Substantia nigra (tissue), 51 donors: ENCODE measurements at places on chromosomes 6 and 20.

GRCh38 chr6:42783876-42784642 is 2.2 kb downstream of the BICRAL start:
- DNase-seq: no peak

DNA sequence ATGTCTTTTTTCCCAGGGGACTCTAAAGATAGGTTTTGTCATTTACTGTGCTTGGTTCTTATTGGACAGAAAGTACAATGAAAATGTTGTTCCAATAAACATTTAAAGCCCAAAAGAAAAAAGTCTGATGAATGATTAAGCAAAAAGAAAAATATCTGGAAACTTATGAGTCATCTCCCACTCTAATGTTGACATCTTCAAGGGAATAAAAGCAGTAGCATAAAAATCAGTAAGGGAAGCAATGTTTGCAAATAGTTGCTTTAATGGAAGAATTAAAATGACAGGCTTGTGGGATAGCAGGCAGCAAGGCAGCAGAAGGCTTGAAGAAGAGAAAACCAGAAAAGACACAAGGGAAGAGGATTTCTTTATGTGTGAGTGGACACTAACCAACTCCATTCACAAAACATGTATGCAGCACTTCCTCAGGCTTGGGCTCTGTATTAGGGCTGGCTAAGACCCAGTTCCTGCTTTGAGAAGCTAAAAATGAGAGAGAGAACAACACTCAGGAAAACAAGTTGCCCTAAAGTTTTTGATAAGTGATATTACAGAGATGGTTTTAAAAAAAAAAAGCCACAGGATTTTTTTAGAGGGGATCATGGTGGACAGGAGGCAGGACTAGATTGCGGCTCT is 263.2 kb upstream of the NT5E start:
- no peak for DNase-seq

DNA sequence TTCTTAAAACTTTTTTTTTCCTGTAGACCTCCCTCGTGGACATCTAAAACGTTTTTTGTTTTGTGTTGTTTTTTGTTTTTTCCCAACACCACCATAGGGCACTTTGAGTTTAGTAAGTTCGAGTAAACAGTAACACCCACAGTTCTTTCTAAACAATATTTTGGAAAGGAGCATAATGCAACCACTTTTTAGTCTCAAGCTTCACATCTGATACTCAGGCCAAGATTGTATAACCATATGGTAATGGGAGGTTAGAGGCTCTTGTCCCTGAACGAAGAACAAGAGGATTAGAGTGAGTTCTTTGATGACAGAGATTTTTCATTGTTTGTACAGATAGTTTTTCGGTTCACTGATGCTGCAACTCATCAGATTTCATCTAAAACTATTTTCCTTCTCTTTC is 144.6 kb downstream of the MTHFD1L start:
- no peak for DNase-seq

- DNase-seq: no peak
These were observed 360.1 kb downstream of the TAF4 start for GRCh38 chr20:61705386-61706258.

- DNase-seq: no peak
These were observed 515.3 kb upstream of the RNF217 start for GRCh38 chr6:124446961-124447360.

- no peak for DNase-seq
These were observed 62.7 kb downstream of the FOXC1 start for GRCh38 chr6:1672379-1672778.

DNA sequence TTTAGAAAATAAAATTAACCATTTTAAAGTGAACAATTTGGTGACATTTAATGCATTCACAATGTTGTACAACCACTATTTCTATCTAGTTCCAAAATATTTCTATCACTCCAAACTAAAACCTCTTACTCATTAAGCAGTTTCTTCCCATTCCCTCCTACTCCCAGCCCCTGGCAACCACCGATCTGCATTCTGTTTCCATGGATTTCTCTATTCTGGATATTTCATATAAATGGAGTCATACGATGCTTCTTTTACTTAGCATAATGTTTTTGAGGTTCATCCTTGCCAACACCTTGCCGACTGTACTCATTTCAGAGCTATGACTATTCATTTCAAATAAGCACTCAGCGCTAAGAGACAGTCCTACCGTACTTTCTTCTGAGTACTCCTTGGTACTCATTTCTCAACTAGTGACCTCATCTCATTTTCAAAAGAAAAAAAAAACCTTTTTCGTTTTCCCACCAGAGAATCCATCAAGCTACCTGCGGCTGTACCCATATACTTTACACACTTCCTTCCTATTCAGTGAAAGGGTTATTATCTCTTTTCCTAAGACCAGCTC is 259.2 kb downstream of the UTRN start:
- DNase-seq: no peak

- DNase-seq: no peak
These were observed 57.0 kb upstream of the FRMD1 start for GRCh38 chr6:168136001-168136400.

GRCh38 chr6:34490390-34491090 is 24.7 kb downstream of the PACSIN1 start:
- DNase-seq: no peak

DNA sequence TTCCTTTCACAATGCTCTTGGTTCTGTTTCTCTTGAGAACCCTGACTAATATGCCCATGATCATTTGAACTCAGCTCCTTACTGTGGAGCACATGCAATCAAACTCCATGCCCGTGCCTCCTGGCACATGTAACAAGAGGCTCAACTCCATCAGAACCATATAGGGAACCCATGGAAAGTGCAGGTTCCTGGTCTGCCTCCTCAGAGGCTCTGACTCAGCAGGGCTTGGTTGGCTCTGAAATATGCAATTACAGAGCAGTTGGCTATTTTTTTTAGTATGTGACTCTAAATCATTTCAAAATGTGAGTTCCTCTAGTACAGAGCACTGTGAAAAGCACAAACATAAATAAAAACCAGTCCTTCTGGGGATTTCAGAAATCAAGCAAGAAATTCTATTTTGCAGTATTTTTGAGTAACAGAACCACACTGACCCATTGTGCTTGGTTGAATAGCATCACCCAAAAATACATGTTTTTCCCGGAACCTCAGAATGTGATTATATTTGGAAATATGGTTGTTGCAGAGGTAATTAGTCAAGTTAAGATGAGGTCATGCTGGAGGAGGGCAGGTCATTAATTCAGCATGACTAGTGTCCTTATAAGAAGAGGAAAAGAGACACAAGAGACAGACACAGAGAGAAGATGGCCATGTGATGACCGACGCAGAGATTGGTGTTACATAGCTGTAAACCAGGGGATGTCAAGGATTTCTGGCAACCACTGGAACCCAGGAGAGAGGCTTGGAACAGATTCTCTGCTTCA is 13.2 kb upstream of the MAP3K4 start:
- DNase-seq: no peak

- DNase-seq: no peak
These were observed 576.6 kb upstream of the FLRT3 start for GRCh38 chr20:14913896-14914620.

DNA sequence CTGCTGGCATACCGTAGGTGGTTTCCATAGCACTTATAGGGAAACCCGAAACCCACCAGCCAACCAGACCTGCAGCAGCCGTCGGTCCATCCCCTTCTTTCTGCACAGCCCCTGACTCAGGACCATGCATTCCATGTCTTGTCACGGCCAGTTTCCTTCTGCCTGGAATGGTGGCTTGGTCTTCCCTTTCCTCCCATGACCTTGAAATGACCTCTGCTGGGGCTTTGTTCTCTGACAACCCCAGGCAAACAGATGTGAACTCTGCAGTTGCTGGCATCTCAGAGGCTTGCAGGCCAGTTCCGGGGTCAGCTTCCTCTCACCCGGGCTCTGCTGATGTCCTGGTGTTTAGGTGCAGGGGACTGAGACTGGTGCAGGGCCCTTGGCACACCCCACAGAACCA is 250.8 kb downstream of the SMOC2 start:
- DNase-seq: no peak

- no peak for DNase-seq
These were observed 79.8 kb downstream of the TBC1D7 start for GRCh38 chr6:13248584-13248985.

- no peak for DNase-seq
These were observed 101.8 kb downstream of the KLHL32 start for GRCh38 chr6:97026298-97026697.
